IMR-90 (cell line): ENCODE measurements at places on chromosomes 7 and 10. TPM values are rescaled to one million over a fixed set of nuclear protein-coding genes. Genes with fewer than 3 reads are reported as not detected.

GRCh38 chr7:149773446-149774236 lies at the start of gene ZNF467:
Gene ZNF467 (minus strand): TSS chr7:149773588. CDS start chr7:149771032, 2,556 bp downstream.
- no peak for DNase-seq

- no peak for DNase-seq
Measured at GRCh38 chr7:140592964-140593671, 47.5 kb downstream of the DENND2A start.

GRCh38 chr7:120735791-120736190 lies 122.2 kb downstream of the TSPAN12 start:
- peak; percentile 72 for DNase-seq

DNA sequence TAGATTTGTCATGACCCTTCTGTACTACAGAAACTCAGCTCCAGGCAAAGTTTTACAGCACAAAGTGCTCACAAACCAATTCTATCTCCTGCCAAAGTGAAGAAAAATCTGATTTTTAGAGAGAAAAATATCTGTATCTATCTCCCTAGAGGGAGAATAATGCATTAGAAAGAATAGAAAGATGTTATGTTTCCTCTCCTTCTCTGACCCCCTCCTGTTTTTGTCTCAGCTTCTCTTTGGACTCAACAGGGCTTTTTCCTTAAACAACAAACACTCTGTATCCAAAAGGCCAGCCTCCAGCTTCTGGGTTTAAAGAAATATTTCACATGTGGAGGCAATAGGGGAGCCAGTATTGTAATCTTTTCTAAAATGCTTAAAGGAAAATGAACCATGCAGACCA lies 627.4 kb downstream of the REEP3 start:
- no peak for DNase-seq

GRCh38 chr7:100013328-100013676 lies 2.1 kb upstream of the ZKSCAN1 start:
- no peak for DNase-seq

DNA sequence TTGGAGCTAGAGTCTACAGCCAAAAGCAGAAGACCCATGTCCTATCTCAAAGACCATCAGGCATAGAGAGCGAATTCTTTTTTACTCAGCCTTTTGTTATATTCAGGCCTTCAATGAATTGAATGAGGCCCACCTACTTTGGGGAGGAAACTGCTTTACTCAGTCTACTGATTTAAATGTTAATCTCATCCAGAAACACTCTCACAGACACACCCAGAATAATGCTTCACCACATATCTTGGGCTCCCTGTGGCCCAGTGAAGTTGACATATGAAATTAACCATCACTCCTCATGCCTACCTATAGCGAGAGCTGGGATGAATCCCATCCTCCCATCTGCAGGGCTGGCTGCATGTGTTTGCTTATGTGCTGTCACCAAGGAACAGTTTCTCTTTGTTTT lies 26.0 kb upstream of the SORCS3 start:
- no peak for DNase-seq

- no peak for DNase-seq
Measured at GRCh38 chr7:132072165-132072564, 504.1 kb downstream of the PLXNA4 start.

- peak; percentile 0 for DNase-seq
Measured at GRCh38 chr7:38070718-38071117, 107.3 kb upstream of the STARD3NL start.

DNA sequence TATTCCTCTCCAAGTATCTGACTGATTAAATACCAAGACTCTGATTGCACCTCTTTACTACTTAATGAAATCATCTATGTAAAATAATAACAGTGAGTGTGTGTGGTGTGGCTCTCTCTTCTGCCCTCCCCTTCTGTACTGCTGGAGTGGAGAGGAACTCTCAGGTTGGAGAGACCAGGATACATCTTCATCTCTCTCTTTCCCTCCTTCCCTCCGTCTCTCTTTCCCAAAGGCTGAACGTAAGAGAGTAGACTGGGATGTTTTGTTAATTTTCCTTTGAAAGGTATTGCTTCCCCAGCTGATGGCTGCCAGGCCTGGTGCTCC lies 272 bp upstream of the GJC3 start:
- DNase-seq, result no peak

GRCh38 chr7:56174346-56174874 lies 58.2 kb upstream of the NUPR2 start:
- DNase-seq, result no peak

- DNase-seq, result peak; percentile 10
Measured at GRCh38 chr7:14332155-14332554, 342.7 kb upstream of the ETV1 start.

GRCh38 chr10:118960157-118961090 lies 69.1 kb upstream of the NANOS1 start:
- DNase-seq, result no peak

GRCh38 chr10:78619115-78619851 lies 449.5 kb upstream of the ZMIZ1 start:
- DNase-seq, result no peak

- no peak for DNase-seq
Measured at GRCh38 chr7:37973915-37974314, 53.5 kb downstream of the EPDR1 start.

DNA sequence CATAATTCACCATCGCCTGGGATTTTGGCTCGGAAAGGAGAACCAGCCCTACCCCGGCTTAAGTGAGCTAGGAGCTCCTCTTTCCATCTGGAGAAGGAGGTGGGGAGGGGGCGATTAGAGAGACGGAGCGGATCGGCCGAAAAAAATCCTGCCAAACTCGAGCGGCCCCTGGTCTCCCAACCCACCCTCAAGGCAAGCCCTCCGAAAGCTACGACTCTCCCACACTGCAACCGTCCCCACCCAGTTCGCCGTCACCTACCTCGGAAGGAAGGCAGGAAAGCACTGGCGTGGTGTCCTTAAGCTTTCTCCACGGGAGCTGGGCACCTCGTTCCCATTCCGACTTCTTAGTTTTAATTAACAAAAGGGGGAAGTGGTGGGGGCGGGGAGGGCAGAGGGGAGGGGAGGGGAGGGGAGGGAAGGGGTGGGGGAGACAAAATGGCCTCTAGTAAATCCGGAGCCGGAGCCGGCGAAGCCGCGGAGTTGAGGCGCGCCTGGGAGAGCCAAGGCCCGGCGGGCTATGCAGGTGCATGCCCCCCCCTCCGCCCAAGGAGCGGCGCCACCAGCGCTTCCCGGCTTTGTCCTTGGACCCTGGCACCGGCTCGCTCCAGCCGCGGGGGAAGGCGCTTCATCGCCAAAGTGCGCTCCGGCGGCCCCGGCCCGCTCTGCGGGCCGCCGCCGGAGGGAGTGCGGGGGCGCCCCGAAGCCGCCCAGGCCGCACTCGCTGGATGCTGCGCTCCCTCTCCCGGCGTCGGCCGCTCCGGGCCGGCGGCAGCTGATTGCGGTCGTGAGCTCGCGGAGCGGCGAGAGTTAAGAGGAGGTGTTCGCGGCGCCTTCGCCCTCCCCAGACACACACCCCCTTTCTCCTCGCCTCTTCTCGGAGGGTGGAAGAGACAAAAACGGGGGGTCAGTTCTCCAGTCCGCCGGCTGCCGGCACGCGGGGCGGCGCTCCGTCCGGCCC lies at the start of gene LRRC4:
LRRC4 (minus strand) TSS at position 784 of the 958 bp plus-strand sequence. CDS start 797 bp downstream, outside the sequence.
- DNase-seq, result peak; percentile 43

- DNase-seq, result no peak
Measured at GRCh38 chr10:31347705-31348104, 28.7 kb downstream of the ZEB1 start.

- no peak for DNase-seq
Measured at GRCh38 chr10:131857156-131858117, 43.4 kb upstream of the PPP2R2D start.

- DNase-seq, result no peak
Measured at GRCh38 chr7:150373049-150373801, 4.6 kb downstream of the REPIN1 start.

GRCh38 chr7:2270495-2270894 lies 28.5 kb downstream of the NUDT1 start:
- no peak for DNase-seq

- no peak for DNase-seq
Measured at GRCh38 chr7:31102151-31102972, 50.3 kb downstream of the ADCYAP1R1 start.

GRCh38 chr7:40760987-40761386 lies 626.2 kb downstream of the SUGCT start:
- no peak for DNase-seq

Gene GTF2IRD2
- polyA plus RNA-seq, result 2.9 and 5.2 TPM in 2 replicates

Gene SPDYE2
- polyA plus RNA-seq, result not detected in 2 replicates

Gene CHST12
- 27.0 and 31.6 TPM in 2 replicates for polyA plus RNA-seq

Gene UCN3
- not detected in 2 replicates for polyA plus RNA-seq

Gene MMP21
- polyA plus RNA-seq, result not detected in 2 replicates

Gene GIMAP6
- not detected in 2 replicates for polyA plus RNA-seq

Gene ELMO1
- polyA plus RNA-seq, result 0.03 TPM in 1 of 2 replicates, not detected in the other

Gene TAC1
- not detected in 2 replicates for polyA plus RNA-seq

Gene ERV3-1
- polyA plus RNA-seq, result 6.1 and 7.0 TPM in 2 replicates

Gene TMEM236
- polyA plus RNA-seq, result not detected in 2 replicates

Gene RRP12
- 22.4 and 23.3 TPM in 2 replicates for polyA plus RNA-seq

Gene OGDHL
- polyA plus RNA-seq, result 0.27 TPM in 2 replicates
